Activated T-cell treated with anti-CD3 and anti-CD28 coated beads for 4 hours (primary cell): ENCODE measurements at places on chromosomes 7 and 10.
A peak's percentile ranks its signal among the peaks of the same experiment; 100 is the strongest.

- DNase-seq, result no peak
Observed at GRCh38 chr10:89164080-89164479, 43.0 kb downstream of the CH25H start.

GRCh38 chr7:124489925-124490324 lies 275.7 kb downstream of the GPR37 start:
- no peak for DNase-seq

- DNase-seq, result no peak
Observed at GRCh38 chr10:101397140-101397539, 43.2 kb downstream of the BTRC start.

DNA sequence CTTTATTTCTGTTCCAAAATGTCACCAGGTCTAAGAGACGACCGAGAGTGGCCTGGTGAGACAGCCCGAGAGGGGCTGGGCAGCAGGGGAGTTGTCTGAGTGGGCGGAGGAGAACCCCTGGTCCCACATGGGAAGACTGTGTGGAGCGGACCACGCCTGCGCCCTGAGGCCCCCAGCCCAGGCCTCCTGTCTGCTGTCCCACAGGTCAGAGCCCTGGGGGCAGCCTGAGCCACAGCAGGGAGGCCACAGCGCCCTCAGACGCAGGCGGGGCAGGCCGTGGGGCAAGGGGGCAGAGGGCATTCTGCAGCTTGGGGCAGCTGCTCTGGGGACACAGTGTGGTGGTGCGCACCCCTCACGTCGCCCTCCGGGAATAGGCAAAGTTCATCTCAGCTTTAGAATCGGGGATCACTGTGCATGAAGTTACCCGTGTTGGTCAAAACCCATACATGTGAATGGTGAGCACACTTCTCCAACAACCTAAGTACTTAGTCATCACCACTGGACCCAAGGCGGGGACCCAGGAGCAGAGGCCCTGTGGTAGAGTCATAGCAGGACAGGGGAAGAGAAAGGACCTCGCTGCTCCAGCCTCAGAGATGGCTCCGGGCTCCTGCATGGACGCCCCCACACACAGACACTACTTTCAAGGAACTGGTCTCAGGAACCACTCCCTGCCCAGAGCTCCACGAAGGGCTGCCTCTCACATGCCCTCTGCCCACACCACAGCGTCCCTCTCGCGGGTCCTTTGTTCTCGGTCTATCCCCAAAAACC lies 214.7 kb downstream of the ELFN1 start:
- no peak for DNase-seq

DNA sequence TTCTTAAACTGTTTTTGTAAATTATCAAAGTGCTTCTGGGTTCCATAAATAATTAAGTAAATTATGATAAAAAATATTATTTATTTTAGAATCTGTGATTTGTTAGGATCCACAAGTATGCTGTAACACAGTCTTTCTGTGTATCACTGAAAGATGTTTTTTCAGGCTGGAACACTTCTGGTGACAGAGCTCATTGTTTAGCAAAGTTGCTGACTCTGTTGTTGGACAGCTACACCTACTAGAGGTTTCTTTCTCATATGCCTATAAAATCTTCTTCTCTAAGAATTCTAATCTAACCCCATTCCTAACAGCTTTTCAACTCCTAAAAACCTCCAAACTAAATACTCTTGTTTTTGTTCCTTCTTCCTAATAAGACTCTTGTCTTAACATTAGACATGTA lies 176.8 kb downstream of the THSD7A start:
- no peak for DNase-seq

- DNase-seq, result no peak
Observed at GRCh38 chr7:30652132-30652531, 30.1 kb downstream of the CRHR2 start.

DNA sequence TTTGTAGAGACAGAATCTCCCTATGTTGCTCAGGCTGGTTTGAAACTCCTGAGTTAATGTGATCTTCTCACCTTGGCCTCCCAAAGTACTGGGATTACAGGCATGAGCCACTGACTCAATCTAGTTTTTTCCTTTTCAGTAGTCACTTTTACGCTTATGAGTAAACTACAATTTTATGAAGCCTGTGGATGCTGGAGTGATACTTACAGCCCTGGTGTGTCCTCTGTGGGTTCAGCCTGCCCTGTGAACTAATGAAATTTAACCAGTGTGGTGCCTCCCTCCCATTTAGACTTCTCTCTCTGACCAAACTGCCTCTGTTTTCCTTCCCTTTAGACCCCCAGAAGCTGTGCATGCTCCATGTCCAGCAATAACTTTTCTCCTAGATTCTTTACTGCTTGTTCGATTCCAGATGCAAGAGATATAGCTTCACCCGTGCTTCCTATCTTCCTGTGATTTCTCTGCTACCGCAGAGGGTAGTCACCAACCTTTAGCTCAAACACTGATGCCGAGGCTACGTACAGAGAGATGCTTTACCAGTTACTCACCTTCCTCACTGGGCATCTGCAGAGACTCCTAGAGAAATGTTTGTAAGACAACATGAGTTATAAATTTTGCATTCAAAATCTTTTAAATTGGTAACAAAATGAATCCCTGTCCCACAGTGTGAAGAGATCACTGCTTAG lies 90.8 kb downstream of the KIAA1217 start:
- no peak for DNase-seq

DNA sequence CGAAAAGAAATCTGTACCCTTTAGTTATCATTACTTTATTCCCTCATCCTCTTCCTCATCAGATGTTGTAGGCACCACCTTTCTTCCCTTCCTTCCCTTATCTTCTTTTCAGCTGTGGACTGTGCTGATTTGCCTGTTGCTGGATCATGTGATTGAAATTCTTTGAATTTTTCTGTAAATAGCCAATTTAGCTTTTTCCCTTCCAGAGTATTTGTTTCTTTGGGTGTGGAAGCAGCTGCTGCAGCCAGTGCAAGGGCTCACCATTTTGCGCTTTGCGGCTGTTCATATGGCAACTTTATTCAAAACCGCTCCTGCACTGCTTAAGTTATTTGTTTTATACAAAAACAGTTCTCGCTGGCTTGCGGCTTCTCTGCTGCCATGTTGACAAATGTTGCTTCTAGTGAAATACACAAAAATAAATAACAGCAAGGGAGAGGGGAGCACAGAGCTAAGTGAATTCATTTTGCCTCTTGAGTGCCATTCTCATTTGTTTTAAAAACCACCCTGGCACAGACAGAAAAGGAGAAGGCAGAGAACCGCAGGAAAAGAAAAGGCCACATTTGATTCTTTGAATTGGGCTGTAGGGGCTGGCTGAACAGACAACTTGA lies 151.2 kb downstream of the AUTS2 start:
- no peak for DNase-seq

DNA sequence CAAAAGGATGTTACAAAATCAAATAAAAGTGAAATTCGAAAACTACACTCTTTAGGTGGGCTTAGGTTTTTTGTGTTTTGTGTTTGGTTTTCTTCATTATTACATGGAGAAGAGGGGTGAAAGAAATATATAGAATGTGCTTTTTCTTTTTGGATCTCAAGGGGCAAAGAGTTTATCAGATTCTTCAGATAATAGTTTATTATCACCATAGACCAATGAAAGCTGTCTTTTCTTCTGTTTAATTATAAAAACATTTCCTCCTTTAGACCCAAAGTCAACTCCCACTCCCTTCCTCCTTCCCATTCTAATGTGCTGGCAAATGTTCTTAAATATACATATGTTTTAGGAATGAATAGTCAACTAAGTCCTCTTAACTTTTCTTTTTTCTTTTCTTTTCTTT lies 167.6 kb downstream of the AKR1D1 start:
- DNase-seq, result no peak

GRCh38 chr7:28128608-28129007 lies 52.0 kb downstream of the JAZF1 start:
- no peak for DNase-seq

DNA sequence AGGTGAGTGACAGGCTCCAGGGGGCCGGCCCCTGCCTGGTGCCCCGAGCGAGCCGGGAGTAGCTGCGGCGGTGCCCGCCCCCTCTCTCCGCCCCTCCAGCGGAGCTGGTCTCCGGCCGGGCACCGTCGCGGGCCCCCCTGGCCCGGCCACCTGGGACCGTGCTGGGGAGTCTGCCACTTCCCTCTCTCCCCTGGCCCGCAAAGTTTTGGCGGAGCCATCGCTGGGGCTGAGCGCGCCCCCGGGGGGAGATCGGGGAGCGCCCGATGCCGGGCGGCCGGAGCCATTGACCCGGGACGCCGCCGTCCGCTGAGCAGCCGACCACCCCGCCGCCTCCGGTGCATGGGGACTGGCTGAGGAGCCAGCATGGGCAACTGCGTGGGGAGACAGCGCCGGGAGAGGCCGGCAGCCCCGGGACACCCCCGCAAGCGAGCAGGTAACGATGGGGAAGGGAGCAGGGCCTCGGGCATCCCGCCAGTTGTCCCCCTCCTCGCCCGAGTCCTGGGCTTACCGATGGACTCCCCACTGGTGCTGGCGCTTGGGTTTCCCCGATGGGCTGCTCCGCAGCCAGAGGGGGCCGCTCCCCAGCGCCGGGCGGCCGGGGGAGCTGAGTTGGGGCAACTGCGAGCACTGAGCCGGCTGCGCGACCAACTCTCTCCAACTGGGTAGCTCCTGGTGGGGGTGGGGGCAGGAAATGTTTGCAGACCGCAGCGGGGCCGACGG lies at the start of gene UBTD1:
Gene UBTD1, plus strand, starts transcription at position 84 of the 720 bp plus-strand sequence. Its CDS starts 280 bp downstream, at position 364.
- peak; percentile 14 for DNase-seq

DNA sequence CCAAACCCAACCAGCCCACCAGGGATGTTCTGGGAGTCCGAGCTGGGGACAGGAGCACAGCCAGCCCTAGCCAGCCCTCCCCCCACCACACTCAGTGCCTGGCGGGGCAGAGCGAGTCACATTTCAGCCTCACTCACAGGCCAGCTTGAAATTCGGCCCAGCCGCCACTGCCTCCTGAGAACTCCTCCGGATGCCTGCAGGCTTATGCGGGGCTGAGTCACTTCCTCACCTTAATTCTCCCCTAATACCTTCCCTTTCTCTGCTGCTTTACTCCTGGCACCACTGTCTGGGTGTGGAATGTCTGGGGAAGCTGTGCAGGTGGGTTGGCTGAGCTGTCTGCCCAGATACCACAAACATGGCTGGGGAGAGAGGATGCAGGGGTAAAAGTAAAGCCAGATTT lies 22.6 kb upstream of the DLG5 start:
- no peak for DNase-seq

DNA sequence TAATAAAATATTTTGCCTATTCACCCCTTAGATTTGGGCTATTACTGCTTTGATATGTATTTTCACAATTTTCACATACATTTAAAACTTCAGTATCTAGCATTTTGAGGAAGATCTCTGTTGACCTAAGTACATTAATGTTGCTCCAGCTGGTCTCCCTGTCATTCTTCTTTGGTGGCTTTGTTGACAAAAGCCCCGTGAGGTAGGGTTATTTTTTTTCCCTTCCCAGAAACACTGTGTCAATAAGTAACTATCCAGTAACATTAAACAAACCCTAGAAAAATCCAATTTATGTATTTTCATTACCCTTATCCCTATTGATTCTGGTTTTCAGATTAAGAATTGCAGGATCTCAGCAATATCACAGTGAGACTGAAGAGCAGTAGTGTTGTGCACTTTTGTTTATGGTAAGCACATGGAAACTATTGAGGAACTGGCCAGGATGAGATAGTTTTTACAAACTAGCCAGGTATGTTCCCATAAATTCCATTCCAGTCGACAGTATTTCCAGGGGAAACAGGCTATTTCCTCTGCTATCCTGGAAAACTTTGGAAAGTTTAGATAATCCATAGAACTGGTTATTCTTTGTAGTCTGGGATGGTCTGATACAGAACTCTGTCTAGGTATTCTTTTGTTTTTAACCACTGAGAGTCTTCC lies 198.2 kb downstream of the PON1 start:
- DNase-seq, result no peak

DNA sequence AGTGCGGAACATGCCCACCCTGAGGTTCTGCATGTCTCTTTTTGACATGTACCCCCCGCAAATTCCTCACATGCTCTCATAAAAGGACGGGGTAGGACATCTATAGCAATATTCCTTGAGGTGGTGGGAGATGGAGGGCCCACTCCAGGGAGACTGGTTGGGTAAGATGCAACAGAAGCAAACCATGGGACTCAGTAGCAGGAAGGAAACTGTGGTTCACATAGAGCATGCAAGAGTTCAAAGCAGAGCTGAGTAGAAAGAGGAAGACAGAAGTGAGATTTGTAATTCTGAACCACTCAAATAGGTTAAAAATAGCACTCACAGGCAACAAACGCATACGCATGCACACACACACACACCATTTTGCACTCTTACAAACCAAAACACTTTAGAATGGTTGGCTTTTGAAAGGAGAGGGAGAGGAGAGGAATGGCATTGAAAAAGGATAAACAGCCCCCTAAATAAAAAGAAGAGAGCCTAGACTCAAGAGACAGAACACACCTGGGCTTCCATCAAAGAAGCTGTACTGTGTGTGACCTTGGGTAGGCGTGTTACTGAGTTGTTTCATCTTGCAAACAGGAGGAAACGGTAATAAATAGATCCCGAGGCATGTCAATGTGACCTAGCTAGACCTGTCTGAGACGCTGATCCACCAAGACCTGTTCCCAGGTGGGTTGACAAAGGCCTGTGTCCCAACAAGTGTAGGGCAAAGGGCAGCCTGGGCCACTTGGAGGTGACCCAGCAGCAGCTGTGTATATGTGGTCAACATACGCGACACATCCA lies 77.6 kb upstream of the LRRC4 start:
- no peak for DNase-seq

DNA sequence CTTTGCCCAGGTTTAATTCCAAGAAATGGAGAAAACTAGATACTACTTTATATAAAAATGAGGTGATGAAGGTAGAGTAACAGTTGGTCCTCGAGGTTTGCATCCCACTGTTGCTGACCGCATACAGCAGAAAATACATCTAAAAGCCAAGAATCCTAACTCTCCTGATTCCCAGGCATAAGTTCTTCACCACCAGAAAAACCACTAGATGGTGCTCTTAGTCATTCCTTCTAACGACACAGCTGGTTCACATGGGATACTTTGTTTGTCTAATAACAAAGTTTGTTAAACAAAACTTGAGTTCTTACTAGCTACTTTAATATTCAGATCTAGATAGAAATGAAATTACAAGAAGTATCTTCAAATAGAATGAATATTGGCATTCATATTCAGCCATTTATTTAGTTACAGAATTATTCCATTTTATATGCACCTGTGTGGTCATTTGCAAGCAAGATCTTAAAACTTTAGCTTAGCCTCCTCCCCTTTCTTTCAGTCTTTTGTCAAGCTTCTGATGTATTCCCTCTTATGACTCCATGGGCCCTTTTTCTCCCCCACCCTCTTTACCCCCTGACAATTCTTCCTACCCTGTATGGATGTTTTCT lies 54.1 kb upstream of the CYP26C1 start:
- no peak for DNase-seq

- no peak for DNase-seq
Observed at GRCh38 chr7:93092757-93093370, 24.9 kb downstream of the SAMD9 start.

DNA sequence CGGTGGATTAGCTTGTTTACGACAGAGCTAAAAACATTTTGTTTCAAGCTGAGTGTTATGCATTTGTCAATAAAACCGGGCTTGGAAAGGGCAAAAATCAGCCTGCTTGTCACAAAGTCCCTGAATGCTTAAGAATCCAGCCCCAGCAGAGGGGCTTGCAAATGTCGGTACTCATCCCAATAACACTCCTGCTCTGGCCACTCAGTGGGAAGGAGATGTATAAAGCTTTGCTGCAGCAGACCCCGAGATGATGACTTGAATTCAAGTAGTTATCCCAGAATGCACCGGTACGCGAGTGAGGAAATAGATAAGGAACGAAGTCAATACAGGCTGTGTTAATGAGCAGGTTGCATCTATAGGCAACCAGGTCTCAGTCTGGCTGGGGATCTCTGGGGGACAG lies 662.3 kb downstream of the CCSER2 start:
- DNase-seq, result no peak
